CD4-positive, alpha-beta T cell (primary cell): ENCODE measurements at places on chromosomes 7 and 10.

DNA sequence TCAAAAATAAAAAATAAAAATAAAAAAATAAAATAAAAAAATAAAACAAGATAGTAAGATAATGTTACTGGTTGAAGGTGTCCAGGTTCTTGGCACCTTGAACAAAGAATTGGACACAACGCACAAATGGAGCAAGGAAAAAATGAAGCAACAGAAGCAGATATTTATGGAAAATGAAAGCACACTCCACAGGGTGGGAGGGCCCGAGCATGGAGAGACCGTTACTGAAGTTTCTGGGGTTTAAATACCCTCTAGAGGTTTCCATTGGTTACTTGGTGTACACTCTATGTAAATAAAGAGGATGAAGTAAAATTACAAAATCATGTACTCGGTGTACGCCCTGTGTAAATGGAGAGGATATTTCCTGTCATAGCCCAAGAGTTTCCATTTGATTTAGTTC lies 15.7 kb upstream of the PFKP start:
- DNase-seq: no peak

DNA sequence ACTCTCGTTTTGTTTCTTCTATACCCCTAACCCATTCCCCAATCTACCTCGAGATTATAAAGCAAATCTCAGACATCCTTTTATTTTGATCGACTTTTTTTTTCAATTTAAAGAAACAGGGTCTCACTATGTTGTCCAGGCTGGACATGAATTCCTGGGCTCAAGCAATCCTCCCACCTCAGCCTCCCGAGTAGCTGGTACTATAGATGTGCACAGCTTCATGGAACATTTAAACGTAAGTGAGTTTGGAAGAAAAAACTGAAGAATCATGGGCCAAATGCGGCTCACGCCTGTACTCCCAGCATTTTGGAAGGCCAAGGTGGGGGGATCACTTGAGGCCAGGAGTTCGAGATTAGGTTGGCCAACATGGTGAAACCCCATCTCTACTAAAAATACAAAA lies 96.0 kb downstream of the UPF2 start:
- DNase-seq: no peak

DNA sequence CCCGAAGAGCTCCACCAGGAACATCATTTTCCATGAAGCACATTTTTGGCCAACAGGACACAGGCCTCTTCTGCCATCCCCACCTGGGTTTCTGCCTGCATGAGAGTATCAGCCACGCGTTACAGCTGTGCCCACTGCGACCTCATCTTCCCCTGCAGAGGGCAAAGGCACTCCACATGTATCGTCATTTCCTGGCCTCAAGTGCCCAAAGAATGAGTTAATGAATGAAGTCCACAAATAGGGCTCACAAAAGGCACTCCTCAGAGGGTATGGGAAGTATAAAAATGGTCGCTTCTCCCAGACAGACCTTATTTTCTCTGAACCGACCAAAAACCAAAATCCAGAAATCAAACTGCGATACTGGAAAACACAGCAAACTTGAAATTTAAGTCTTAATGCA lies 18.5 kb downstream of the ELMO1 start:
- no peak for DNase-seq

- DNase-seq: no peak
Measured at GRCh38 chr10:71547312-71547711, 150.6 kb downstream of the CDH23 start.

- no peak for DNase-seq
Measured at GRCh38 chr10:72927485-72927884, 27.1 kb downstream of the PLA2G12B start.

GRCh38 chr7:99693427-99694200 lies 13.8 kb upstream of the CYP3A5 start:
- peak; percentile 18 for DNase-seq

GRCh38 chr7:37683246-37684120 lies at the start of gene GPR141:
GPR141 (plus strand) TSS chr7:37683766; CDS start chr7:37740394, 56,628 bp downstream.
- DNase-seq: no peak

DNA sequence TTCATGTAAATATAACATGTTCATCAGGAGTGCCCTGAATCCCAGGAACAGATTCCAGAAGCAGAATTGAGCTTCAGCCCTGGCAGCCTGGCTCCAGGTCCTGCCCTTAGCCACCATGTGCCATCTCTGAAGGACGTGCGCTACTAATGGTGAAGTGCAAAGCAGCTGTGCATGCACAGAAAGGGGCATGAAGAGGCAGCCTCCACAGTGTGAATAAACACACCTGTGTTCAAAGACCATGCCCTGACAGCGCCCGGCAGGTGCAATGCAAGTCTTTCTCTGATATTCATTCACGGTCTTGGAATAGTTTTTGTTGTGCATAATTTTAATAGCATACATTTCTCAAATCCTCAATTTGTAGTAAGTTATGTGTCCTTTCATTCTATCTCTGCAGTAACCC lies 250.4 kb upstream of the TCERG1L start:
- no peak for DNase-seq

- no peak for DNase-seq
Measured at GRCh38 chr10:46002916-46003693, 27.3 kb downstream of the NCOA4 start.

DNA sequence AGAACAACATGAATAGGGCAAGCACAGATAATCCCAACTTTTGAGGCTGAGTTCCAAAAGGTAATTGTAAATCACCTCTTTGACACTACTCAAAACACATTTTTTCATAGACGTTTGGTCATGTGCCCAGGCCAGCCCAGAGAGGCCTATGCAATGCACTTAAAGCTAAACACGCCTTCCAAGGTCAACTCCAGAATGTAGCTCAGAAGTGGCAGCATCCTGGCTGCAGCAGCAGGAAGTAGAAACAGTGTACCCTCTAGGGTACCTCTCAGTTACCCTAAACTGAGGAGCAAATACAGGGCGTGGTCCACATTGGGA lies 58.7 kb downstream of the OSBPL3 start:
- no peak for DNase-seq

GRCh38 chr7:68789597-68789996 lies 808.7 kb upstream of the AUTS2 start:
- no peak for DNase-seq

DNA sequence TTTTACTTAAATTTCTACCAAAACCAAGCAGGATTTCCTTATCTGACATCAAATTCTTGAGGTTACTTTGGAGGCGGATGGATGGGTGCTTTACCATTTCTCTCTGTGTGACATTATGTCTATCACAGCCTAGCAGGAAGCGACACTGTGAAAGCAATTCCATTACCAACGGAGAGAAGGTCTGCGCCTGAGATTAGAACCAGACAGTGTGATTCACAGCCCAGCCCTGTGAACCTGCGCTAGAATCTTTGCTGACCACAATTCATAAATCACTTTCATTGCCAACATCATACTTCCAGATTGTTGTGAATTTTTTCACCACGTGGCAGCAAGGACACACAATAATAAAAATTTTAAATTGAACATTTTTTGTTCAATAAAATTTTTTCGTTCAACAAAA lies 126.5 kb downstream of the CUBN start:
- DNase-seq: peak; percentile 85

GRCh38 chr10:49173853-49174252 lies 14.3 kb downstream of the TMEM273 start:
- DNase-seq: no peak

- DNase-seq: no peak
Measured at GRCh38 chr10:11683529-11684320, 58.5 kb upstream of the ECHDC3 start.

DNA sequence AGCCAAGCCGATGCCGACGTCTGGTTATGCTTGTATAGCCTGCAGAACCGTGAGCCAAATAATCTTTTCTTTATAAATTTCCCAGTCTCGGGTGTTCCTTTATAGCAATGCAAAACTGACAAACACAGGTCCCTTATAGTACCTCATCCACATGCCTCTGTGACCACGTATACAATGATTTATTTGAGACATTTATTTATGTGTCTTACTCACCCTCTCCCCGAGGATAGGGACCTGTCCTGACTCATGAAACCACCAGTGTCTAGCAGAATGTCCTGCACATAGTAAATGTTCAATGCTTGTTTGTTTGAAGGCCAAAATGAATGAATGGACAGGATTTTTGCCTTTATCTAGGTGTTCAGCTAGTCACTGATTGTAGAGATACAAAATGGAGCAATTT lies 147.9 kb upstream of the FZD8 start:
- no peak for DNase-seq

GRCh38 chr10:124015991-124016390 lies 77.4 kb downstream of the CHST15 start:
- no peak for DNase-seq

- no peak for DNase-seq
Measured at GRCh38 chr10:42640610-42641229, 2.4 kb upstream of the ZNF33B start.

DNA sequence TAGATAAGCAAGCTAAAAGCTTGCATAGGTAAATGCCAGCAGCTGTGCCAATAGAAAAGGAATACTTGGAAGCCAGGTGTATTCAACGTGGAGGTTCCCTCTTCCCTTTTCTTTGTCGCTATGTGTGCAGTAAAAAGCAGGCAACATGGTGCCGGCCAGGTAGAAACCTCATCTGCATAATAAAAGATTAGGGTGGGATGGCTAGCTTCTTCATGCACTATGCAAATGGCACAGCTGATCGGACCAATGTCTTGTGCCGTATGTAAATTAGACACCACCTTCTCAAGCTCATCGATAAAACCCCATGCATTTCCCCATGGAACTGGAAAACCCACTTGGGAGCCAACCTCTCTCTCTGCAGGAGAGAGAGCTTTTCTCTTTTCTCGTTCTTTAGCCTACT lies 150.9 kb upstream of the FOXK1 start:
- DNase-seq: no peak

DNA sequence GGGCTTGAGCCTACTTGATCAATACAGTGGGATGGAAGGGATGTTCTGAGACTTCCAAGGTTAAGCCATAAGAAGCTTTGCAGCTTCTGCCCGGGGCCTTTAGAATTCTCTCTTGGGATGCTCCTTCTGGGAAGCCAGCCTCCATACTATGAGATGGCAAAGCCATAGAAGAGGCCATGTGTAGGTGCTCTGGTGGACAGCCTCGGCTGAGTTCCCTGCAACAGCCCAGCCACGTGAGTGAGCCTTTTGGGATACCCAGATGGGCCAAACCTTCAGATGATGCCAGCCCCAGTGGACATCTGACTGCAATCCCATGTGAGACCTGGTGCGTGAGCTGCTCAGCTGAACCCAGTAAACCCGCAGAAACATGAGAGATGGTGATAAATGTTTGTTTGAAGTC lies 370.6 kb downstream of the RPS24 start:
- DNase-seq: no peak

- no peak for DNase-seq
Measured at GRCh38 chr7:132536654-132537395, 39.4 kb downstream of the PLXNA4 start.

DNA sequence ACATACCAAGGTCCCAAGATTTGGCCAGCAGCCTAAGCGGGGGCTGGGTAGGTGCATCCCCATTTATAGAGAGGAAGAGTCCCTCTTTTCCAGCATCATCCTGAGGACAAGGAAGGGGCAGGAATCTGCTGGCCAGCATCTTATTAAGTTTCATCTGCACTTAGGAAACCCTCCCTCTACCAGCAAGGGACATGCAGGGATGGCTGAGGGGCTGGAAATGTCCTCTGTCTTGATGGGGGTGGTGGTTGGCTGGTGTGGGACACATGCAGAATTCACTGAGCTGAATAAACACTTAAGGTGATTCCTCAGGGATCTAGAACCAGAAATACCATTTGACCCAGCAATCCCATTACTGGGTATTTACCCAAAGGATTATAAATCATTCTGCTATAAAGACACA lies 42.1 kb downstream of the NOD1 start:
- no peak for DNase-seq

- DNase-seq: no peak
Measured at GRCh38 chr7:15749631-15750030, 63.1 kb upstream of the MEOX2 start.

DNA sequence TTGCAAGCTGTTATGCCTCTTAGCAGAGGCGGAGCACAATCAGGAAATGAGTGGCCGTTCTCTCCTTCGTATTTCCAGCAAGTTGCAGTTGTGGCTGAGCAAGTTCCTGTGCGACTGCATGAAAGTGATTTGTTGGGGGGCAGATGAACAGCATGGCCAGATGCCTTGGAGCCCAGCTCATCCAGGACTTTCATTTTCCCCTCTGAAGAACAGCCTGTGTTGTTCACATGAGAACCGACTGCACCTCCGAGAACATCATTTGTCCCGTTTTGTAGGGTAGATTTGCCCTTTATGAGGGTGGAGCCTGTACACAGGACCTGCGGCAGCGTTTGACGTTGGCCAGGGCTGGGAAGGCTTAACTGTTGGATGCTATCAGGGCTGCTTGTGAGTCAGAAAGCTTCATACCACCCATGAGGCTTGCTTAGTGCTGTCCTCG lies 4.4 kb downstream of the BAG3 start:
- DNase-seq: peak; percentile 46

DNA sequence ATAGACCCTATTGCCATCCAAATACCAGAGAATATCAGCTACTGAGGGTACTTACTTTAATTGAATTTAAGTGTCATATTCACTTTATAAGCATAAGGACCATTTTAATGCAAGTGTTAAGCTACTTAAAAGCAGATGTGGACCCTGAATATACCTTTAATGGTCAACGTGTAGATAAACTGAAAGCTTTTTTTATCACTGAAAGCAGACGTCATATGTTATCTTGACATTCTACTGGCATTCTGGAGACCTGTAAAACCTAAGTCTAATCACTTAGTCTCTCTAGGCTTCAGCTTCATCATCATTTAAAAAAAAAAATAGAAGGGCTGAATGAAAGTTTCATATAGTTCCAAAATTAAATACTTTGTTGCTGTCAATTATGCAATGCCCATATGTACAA lies 116.5 kb downstream of the ELAPOR2 start:
- no peak for DNase-seq

GRCh38 chr7:17404006-17404405 lies 105.6 kb downstream of the AHR start:
- no peak for DNase-seq

GRCh38 chr10:26372513-26373354 lies 65.4 kb upstream of the APBB1IP start:
- no peak for DNase-seq

DNA sequence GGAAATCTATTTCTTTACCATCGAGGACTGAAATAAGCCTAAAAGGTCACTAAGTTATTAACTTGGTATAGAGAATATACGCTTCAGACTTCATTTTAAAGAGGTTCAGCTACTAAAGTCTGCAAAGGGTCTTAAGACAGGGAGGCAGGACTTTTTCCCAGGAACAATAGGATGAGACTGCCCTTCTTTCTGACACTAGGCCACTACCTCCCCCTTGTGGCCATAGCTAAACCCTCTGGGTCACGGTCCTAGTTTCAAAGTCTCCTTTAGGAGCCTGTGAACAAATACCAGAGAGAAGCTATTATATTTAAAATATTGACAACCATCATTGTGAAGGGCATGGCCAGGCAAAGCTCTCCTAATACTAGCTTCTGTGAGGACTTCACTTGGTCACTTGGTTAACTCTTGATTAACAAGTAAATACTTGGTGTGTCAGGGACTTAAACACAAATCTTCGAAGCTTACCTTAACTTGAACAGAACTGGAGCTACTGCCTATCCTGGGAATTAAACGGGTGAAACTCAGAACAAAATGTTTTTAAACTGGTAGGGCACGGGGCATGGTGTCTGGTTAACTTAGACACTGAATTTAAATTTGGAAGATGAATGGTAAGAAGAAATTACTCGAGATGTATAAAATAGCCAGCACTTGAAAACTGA lies 75.6 kb downstream of the CCDC6 start:
- no peak for DNase-seq
